GM18507 (cell line): ENCODE measurements at places on chromosomes 2 and 18.
A peak's percentile ranks its signal among the peaks of the same experiment; 100 is the strongest.

DNA sequence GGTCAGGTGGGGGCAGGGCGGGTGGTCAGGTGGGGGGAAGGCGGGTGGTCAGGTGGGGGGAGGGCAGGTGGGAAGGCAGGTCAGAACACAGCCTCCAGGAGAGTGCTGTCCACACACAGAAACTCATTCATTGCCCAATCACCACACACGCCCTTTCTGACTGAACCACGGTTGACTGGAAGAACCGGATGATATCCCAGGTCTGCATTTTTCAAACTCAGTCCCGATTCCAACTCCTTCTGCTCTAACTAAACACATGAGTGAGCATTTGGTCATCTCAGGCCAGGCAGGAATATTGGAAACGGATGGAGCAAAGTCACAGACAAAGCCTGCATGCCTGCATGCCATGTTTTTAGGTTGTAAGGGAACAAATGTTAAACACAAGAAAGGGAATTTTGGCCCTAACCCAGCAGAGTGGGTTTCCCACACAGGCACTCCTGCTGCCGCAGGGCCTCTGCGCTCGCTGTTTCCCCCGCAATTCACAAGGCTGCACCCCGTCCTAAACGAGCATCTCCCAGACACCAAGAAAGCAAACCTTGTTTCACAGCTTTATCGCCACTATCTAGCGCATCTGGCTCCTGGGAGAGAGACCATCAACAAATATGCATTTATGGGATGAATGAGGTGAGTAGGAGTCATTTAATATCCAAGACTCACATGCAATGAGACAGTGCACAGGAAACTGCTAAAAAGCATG is 100.1 kb downstream of the ZNF516 start:
- DNase-seq, result no peak

- DNase-seq, result no peak
These were observed 46.7 kb downstream of the KIDINS220 start for GRCh38 chr2:8790739-8791162.

GRCh38 chr2:111094691-111095090 is 26.0 kb upstream of the BCL2L11 start:
- DNase-seq, result no peak

GRCh38 chr18:2716394-2717326 is 61.1 kb downstream of the SMCHD1 start:
- DNase-seq, result no peak

DNA sequence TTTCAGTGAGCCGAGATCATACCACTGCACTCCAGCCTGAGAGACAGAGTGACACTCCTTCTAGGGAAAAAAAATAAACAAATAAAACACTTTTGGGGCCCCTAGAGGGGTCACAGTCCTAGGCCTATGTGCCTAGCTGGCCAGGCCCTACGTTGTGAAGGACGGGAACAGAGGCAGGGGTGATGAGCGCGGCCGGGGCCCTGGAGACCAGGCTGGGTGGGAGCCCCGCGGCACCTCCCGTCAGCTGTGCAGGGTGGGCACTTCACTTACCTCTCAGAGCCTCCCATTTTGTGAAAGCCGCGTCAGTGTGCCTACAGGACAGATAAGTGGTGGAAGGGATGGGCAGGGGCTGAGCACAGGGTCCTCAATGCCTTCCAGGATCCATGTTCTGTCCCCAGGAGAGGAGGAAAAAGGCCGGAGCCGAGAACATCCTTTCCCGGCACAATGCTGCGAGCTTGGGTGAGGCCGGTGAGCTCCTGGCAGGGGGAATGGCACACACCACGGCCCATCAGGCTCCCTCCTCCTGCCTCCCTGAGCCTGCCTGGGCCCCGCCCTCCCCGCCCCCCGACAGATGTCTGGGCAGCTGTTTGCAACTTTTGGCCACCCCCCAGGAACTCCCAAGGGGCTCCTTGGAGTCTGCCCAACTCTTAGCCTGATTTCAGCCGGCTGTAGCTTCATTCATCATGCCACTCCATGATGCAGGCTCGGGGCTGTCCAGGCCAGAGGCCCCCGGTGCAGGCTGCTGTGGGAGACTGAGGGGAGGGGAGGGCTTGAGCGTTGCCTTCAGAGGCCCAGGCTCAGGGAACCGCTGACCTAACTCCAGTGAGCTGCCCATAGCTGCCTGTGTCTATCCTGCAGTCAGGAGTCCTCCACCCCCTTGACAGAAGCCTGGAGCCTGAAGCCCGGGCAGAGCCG is 196.5 kb downstream of the TFCP2L1 start:
- DNase-seq, result no peak

GRCh38 chr18:12015416-12016062 is 34.2 kb downstream of the IMPA2 start:
- DNase-seq, result no peak

- no peak for DNase-seq
These were observed 130.4 kb downstream of the NRXN1 start for GRCh38 chr2:50901510-50901909.

- DNase-seq, result peak; percentile 38
These were observed 123.2 kb downstream of the PHLPP1 start for GRCh38 chr18:62838475-62839098.

DNA sequence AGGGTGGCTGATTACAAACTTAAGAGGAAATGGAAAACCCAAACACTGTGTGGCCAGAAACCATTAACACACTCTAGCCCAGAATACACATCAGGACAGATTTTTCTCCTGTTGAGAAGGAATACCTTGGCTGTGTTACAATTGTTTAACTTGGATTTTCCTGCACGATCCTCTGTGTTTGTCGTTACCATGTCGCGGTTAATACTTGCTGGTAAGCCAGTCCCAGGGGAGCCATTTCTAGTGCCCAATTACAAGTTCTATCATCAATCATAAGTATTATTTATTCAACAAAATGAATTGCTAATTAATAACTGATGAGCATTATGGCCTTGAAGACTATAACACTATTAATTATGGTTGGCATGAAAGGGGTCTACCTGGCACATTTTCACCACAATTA is 146.8 kb downstream of the LNPK start:
- DNase-seq, result no peak

- DNase-seq, result no peak
These were observed 16.4 kb upstream of the SERPINB13 start for GRCh38 chr18:63570721-63571120.

DNA sequence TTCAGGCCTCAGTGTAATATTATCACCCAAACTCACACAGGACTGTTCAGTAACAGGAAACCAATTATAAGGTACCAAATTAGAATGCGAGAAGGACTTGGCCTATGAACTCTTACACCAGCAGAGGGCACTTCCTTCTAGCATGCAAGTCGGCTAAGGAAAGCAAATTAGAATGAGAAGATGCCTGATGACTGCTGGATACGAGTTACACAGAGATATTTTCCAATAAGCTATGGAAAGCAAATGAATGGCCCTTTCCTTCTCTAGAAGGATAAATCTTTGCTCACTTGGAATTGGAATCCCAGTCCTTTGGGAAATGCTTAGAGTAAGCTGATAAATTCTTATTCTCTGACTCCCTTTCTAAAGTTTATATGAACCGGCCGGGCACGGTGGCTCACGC is 109.8 kb downstream of the AP1S3 start:
- peak; percentile 47 for DNase-seq

- no peak for DNase-seq
These were observed 217.4 kb upstream of the DTNA start for GRCh38 chr18:34492652-34493051.

DNA sequence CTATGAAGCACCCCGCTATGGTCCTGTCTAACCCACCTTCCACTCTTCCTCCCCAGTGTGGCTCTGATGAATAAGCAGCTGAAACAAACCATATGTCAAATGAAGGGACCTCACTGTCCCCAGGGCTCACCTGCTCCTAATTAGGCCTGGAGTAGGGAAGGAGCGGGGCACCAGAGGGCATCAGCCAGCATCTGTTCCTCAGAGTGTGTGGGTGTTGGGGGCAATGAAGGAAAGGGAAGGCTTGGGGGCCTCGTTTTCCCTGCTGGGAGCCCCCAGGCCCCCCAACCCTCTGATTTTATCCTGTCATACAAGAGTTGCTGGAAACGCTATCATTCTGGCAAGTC is 274.7 kb downstream of the HAUS1 start:
- DNase-seq, result no peak

DNA sequence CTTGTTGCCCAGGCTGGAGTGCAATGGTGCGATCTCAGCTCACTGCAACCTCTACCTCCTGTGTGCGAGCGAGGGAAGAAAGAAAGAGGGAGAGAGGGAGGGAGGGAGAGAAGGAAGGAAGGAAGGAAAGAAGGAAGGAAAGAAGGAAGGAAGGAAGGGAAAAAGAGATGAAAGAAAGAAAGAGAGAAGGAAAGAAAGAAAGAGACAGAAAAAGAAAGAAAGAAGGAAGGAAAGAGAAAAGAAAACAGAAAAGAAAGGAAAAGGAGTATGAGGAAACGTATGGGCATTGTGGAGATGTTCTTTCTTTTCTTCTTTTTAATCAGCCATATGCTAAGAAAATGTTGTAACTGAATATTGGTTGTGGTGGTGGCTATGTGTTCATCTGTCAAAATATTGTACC is 16.5 kb downstream of the CLK1 start:
- no peak for DNase-seq

- DNase-seq, result no peak
These were observed 1167.5 kb downstream of the DPP10 start for GRCh38 chr2:115609978-115610377.

DNA sequence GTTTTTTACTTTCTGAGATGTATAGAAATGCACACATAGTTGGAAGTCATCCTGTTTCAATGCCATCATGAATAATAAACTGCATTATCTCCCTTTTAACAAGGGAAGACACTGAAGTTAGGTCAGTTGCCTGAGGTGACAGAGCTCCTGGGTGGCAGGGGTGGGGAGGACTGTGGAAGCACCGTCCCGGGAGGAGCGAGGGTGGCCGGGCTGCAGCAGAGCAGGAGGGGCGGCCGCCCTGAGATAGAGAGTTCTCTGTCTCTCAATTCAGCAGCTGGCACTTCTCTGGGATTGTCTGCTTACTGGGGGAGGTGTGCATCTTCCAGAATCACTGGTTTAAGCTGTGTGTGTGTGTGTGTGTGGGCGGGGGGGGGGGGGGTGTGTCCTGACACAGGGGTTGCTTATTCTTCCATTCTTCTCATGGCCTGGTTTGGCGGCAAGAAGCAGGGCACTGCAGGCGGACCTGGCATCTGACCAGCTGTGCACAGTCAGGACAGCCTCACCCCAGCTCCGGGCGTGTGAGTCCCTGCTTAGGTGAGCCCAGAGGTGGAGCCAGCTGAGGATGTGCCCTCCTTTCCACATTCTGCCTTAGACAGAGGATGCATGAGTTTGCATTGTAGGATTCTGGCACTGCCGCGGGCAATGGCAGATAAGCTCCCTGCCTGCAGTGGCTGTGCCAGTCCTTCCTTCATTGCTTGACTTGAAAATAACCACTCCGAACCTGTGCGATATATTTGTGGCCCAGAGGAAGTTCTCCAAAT is 40.4 kb downstream of the VWA3B start:
- no peak for DNase-seq

GRCh38 chr2:72859831-72860262 is 27.4 kb upstream of the SPR start:
- DNase-seq, result no peak

- DNase-seq, result no peak
These were observed 16.8 kb upstream of the ITGA4 start for GRCh38 chr2:181440344-181440743.

GRCh38 chr2:229152674-229153073 is 118.4 kb downstream of the PID1 start:
- DNase-seq, result no peak
